Activated T-cell treated with anti-CD3 and anti-CD28 coated beads for 1 hour (primary cell): ENCODE measurements at places on chromosomes 2 and 18.

DNA sequence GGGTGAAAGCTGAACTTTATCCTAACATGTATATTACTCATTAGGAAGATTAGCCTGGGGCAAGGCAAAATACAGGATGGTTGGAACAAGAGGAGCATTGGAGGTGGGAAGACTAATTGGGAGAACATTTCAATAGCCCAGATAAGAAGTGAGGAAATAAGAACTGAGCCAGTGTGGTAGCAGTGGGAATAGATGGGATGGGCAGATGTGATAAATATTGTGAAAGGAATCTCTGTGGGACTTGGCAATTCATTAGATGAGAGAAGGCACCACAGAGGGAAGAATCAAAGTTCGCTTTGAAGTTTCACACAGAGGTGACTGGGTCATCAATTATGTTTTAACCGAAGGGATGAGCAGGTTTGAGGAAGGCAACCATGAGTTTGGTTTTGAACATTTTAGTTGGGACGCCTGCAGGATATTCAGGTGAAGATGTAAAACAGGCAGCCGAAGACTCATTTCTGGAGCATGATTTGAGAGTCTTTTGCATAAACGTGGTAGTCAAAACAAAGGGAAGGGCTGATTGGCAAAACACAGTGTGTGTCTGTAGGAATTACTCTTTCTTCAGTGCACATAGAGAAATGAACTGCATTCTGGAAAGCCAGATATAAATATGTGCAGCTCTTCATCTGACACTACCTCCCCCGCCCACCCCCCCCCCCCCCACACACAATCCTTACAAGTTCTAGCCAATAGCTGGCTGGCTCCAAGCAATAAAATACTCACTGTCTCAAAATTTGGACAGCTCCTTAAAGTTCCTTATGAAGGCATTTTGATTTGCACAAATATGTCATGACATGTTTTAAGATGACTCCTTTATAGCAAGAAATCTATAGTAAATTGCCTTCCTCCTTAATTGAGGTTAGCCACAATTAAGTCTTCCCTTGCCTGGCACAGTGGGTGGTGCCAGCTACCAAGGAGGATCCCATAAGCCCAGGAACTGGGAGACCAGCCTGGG, 1.9 kb upstream of the SLC1A4 start:
- no peak for DNase-seq

DNA sequence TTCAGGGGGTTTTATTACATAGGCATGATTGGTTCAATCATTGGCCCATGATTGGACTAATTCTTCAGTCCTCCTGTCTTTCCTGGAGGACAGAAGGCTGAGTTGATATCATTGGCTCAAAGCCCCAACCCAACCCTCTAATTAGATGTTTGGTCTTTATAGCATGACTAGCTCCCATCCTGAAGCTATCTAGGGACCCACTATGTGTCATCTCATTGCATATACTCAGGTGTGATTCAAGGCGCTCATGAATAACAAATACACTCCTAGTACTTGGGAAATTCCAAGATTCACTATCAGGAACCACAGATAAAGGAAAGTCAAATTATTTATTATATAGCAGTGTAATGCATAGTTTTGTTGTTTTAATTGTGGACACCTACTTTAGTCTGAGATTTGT, 24.9 kb upstream of the NBEAL1 start:
- no peak for DNase-seq

DNA sequence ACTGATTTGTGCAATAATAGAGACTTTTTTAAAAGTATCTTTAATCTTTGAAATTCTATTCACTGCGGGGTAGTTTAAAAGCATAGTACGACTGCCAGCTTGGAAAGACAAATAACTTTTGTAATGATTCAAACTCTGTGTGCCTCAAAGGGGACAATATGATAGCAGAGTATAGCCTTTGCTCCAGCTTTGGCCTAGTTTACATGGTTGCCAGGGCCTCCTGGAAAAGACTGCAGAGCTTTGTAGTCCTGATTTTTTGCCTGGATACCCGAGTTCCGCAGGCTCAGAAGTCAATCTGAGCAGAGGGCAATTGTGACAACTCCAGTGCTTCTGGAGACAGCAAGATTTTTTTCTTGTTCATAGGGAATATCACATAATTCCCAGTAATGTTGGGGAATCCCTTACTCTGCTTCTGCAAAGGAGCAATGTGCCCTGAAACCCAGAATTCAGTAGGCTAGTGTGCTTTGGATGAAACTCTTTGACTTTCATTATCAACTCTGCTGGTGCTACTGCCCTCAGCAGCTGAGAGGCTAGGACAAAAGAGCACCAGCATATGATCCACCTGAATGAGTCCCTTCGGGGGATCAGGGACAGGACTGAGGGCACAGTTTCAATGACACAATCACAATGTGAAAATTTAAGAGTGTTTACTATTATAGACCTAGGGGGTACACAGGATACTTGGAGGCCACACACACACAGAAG, 768.1 kb downstream of the TMEM182 start:
- no peak for DNase-seq

DNA sequence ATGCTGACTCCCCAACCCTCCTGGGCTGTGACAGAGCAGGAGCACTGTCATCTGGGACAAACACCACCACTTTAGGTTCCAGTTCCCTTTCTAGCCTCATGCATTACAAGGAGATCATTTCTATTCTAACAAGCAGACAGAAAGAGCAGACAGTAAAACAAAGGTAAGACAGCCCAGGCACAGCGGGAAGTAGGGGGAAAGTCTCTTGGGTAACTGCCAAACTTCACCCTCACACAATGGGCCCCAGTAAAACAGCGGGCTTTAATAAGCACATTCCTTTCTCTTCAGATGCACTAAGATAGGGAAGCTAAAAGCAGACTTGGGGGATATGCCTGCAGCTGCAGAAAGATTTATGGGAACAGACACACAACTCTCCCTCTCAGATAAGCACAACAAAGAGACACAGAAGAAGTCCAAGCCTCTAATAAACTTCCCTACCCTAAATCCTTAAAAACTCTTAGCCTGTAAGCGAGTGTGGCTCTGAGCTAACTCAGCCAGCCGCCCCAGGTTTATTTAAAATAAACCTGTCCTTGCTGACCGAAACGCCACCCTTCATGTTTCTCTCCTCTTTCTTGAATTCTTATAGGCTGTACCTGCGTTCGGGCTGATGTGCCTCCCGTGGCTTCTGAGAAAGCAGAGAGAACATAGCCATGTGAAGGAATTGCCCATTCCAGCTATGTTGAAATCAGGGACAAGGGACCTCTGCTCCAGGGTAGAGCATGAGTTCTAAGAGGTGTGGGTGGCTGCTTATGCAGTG, 726.8 kb upstream of the DDX18 start:
- no peak for DNase-seq

DNA sequence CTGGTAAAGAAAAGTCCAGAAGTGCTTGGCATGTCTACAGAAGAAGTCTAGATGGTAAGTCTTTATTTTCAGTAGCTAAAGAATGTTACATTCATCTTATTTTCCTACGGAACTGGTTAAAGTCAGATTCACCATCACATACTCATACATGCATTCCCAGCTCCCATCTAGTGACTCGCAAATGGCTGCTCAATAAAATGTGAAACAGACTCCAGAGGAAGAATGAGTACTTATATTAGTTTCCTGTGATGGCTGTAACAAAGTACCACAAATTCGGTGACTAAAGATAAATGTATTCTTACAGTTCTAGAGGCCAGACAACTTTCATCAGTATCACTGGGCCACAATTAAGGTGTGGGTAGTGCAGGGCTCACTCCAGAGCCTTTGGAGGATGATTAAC, 797.2 kb downstream of the SATB2 start:
- DNase-seq = no peak

GRCh38 chr2:201959626-201960025, 74.0 kb upstream of the FZD7 start:
- DNase-seq = no peak

GRCh38 chr18:54742120-54742519, 86.2 kb upstream of the RAB27B start:
- DNase-seq = no peak

DNA sequence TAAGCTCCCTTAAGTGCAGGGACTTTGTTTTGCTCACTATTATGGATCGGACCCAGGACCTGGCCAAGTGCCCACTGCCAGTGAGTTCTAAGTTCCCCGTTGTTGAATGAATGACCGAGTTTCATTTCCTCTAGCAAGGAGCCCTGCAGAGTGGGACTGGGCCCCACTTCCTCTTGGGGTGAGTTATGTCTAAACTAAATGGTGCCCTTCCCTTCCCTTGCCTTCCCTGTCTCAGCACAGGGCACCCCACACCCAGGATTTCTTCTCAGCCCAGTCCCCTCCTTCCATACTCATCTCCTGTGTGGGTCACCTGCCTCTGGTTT, 195.3 kb upstream of the HS6ST1 start:
- DNase-seq = no peak

GRCh38 chr2:220779931-220780330, 792.2 kb downstream of the EPHA4 start:
- DNase-seq = no peak

DNA sequence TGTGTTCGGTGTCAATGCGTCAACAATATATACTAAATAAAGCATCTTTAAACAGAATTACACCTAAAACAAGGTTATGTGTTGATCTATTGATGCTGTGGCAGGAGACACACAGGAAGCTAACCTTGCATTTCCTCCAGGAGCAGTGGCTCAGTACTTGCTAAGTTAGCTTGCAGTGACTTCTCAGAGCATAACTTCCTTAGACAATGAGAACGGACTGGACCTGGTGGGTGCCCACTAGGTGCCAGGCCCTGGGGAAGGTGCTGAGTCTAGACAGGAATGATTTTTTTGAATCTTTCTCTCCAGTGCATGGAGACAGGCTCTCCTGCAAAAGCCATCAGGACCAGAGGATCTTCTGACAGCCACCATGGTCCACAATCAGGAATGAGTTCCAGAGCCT, 73.8 kb upstream of the MGAT4A start:
- no peak for DNase-seq

- DNase-seq = no peak
These were observed 1113.0 kb downstream of the BCL11A start for GRCh38 chr2:59440491-59440890.

- DNase-seq = no peak
These were observed 455.4 kb upstream of the CHAC2 start for GRCh38 chr2:53312181-53312580.

DNA sequence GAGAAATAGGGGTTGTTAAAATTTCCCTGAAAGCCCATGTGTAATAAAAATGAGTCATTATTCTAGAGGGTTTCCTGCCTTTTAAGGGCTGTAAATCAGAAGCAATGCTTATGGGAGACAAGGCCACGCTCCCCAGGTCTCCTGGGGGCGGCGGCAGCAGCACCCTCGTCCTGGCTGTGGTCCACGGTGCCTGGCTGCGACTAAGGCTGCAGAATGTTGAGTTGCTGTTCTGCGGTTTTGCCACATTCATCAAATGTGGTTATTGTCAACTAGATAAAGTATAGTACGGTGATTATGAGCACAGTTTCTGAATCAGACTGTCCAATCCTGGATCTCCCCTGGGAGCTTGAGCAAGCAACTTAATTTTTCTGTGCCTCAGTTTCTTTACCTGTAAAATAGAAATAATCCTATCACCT, 11.9 kb upstream of the AGFG1 start:
- DNase-seq = peak; percentile 25

DNA sequence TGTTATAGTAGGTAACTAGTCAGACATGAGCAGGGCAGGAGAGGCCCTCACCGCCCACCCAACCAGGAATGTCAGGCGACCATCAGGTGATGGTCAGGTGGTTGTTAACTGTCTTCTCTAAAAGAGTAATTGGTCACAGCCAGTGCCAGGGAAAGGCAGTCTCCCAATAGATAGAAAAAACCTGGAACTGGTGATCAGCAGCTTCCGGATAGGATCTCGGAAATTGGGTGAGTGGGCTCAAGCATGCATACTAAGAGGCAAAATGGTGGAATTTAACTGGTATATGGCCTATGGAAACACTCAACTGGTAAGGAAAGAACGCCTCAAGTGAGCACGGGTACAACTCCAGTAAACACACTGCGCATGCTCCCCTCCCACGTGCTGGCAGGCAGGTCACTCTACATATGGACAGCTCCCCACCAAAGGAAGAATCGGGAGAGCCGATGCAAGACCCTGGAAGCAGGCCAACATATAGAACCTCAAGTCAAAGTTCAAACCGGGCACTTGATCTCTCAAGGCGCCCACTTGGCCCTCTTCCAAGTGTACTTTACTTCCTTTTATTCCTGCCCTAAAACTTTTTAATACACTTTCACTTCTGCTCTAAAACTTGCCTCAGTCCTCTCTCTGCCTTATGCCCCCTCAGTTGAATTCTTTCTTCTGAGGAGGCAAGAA, 43.5 kb upstream of the TMEM131 start:
- no peak for DNase-seq

DNA sequence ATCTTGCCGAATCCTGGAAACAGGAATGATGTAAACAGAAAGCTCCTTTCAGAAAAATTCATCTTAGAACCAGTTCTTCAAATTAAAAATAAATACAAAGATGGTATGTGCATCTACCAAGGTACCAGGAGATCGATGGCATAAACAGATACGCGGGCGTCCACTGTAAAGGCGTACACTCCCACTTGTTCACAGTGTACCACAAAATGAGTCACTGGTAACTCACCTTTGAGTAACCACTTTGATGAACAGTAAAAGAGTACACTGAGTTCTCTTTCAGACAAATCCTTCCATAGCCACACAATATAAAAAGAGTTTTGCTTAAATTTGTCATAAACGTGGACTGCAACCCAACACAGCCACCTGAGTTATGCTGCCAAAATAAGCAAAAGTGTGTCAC, 128.3 kb downstream of the DNER start:
- DNase-seq = no peak

GRCh38 chr2:43513796-43514195, 82.0 kb downstream of the THADA start:
- no peak for DNase-seq

DNA sequence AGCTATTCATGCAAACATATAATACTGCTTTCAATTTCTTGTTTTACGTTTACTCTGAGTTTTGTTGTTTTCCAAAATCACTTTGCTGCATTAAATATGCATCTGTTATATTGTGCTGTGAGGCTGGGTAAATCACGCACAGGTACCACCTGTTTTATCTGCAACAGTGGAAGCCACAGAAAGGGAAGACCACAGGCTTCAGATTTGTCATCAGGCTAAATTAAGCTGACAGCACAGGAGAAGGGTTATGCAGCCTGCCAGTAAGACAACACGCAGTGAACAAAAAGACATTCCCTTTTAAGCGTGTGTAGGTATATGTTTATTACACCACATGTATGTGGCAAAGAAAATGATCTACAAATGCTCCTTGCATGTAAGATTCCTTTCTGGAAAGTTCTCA, 38.2 kb downstream of the ZNF516 start:
- no peak for DNase-seq
